Urinary bladder (tissue), 4 donors: ENCODE measurements at places on chromosomes 3 and 15. TPM values are rescaled to one million over a fixed set of nuclear protein-coding genes. Genes with fewer than 3 reads are reported as not detected.

Gene RAB6B
- total RNA-seq: 3.4 TPM

Gene GABRR3
- total RNA-seq: 0.11 TPM

Gene C3orf22
- total RNA-seq: not detected

Gene THBS1
- total RNA-seq: 462 TPM

Gene DNAH12
- 0.37 TPM for total RNA-seq

Gene RHCG
- total RNA-seq: 0.16 TPM

Gene MYZAP
- 19.2 TPM for total RNA-seq

Gene TMEM207
- not detected for total RNA-seq

Gene GOLGA6D
- total RNA-seq: not detected

Gene RGMA
- 3.4 TPM for total RNA-seq

Gene CPNE9
- not detected for total RNA-seq

Gene LMLN
- 13.9 TPM for total RNA-seq

Gene ATP13A4
- total RNA-seq: 7.7 TPM

Gene C3orf70
- total RNA-seq: 29.9 TPM

Gene EXD1
- not detected for total RNA-seq

Gene DPPA2
- total RNA-seq: not detected

Gene NTRK3
- total RNA-seq: 26.4 TPM

Gene RAB7A
- 38.0 TPM for total RNA-seq

Gene TGM4
- not detected for total RNA-seq

Gene SPTBN5
- total RNA-seq: 1.7 TPM

Gene BFSP2
- total RNA-seq: not detected

Gene TMEM45A
- total RNA-seq: 78.8 TPM

Gene UCN2
- total RNA-seq: 0.69 TPM

Gene MSL2
- 38.1 TPM for total RNA-seq

Gene ITIH3
- 1.4 TPM for total RNA-seq

Gene BNC1
- total RNA-seq: 0.37 TPM

Gene RARRES1
- total RNA-seq: 26.3 TPM

Gene DZIP1L
- total RNA-seq: 54.0 TPM

Gene CCR2
- 3.3 TPM for total RNA-seq

Gene MAPK6
- total RNA-seq: 50.8 TPM

Gene ADIPOQ
- total RNA-seq: 1.4 TPM
